ENCODE measurements at places on chromosomes 2 and 18.

DNA sequence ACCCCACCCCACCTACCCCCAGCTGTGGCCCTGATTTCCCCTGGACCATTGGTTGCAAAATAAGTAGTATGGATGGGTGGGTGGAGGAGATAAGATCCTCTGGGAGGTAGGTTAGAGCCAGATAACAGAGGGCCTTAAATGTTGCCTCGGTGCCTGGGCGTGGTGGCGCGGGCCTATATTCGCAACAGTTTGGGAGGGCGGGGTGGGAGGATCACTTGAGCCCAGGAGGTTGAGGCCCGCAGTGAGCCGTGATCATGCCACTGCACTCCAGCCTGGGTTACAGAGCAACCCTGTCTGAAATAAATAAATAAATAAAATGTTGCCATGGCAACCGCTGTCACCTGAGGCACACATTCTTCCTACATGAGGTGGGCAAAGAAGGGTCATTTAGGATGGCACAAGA is 103.3 kb upstream of the GATA6 start:
- no peak for DNase-seq

DNA sequence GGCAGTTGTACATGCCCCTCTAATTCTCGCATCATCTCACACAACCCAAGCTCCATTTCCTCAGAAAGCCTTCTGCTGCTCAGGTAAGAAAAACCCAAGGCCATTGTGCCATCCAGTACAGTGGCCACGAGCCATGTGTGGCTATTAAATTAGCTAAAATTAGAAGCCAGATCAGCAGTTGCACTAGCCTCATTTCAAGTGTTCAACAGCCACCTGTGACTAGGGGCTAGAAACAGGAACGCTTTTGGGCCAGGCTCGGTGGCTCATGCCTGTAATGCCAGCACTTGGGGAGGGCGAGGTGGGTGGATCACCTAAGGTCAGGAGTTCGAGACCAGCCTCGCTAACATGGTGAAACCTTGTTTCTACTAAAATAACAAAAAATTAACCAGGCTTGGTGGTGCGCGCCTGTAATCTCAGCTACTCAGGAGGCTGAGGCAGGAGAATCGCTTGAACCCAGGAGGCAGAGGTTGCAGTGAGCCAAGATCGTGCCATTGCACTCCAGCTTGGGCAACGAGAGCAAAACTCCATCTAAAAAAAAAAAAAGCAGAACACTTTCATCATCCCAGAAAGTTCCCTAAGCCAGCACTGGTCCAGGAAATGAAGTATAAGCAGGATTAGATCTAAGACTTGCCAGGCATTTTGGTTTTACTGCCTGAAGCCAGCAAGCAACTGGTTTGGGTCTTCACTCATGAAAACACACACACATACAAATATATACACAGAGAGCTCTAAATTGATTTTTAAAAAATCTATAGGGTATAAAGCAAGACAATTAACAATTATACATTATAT is 35.7 kb downstream of the ATP8B1 start:
- DNase-seq, result no peak

GRCh38 chr18:28075501-28075900 is 101.4 kb downstream of the CDH2 start:
- DNase-seq, result no peak

GRCh38 chr18:45437366-45437765 is 177.9 kb upstream of the SLC14A2 start:
- DNase-seq, result no peak

DNA sequence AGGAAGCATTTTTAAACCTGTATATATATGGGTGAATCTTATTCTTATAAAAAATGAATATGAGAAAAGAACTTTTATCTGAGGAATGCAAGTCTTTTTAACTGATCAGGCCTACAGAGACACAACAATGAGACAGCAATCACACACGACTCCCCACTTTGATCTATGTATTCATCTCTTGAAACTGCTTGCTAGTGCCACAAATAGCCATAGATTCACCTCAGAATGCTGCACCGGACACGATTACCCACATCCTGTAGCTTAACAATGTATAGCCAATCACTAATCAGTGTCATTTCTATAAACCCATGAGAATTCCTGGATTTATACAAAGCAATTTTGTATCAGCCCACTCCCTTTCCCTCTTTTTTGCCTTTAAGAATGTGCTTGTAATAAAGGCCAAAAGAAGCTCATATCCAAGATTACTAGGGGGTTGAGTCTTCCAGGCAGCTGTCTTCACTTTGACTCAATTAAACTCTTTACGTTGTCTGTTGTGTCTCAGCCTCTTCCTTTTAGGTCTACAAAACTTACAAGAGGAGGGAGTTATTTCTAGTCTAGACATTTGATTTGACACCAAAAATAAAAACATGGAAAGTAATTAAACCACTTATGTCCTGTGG is 94.9 kb downstream of the MBD2 start:
- no peak for DNase-seq

DNA sequence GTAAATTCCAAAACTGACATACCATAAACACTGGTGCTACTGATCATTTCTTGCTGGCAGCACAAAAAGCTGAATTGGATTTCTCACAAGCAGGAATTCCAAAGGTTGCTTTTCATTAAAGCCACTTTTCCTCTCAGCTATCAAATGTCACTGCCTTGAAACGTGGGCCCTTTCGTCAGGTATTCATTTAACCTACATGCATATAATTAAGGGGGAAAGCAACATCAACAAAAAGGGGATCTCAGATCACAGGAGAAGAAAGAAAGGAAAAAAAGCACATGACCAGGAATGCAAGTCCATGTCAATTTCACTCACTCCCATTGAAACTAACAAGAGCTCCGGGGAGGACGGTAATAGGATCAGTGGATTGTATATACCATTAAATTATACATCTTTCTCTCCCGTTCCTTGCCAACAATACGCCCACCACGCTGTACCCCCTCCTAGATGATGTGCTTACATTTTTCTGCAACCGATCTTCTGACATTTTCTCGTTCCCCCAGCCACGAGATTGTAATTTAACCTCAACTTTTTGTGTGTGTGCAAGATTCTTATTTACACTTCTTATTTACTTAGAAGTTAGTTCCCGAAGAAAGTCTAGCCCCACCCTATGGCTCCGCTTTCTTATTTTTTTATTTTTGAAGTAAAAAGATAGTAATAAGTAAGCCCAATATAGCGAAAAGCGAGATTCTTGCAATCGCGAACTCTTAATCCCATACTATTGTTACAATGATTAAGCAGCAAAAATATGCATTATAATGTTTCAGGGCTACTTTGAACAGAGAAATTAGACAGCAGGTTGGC is 725 bp downstream of the FIGN start:
- DNase-seq, result no peak
